ENCODE measurements at places on chromosomes 16 and 17.

DNA sequence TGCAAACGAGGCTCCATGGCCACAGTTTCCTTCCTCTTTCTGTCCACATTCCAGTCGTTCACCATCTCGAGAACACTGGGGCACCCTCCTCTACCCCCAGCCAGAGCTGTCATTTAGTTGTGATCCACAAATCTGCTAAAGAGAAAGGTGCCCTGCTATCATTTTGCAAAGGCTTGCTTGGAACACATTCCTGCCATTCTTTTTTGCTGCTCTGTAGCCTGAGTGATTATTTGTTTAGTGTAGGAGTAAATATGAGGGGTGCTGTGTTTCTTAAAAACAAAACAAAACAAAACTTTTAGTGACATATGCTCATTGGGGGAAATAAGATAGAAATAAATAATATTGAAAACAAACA, 166.7 kb downstream of the PRKCA start:
- no peak for DNase-seq

DNA sequence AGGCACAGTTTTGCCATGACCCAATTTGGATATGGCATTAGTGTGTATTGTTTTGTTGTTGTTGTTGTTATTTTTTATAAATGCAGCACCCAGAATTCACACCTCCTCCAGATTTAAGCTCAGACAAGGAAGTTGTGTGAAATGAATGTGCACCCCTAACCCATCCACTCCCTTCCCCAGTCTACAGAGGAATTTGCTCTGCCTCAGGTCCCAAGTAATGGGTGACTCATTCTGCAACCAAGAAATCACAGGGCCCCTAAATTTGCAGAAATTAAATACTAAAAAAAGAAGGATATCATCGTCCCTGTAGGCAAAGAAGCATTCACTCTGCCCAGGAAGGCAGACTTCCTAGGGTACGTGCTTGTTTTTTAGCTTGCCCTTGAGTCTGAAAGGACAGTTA, 62.3 kb downstream of the CLEC16A start:
- no peak for DNase-seq

DNA sequence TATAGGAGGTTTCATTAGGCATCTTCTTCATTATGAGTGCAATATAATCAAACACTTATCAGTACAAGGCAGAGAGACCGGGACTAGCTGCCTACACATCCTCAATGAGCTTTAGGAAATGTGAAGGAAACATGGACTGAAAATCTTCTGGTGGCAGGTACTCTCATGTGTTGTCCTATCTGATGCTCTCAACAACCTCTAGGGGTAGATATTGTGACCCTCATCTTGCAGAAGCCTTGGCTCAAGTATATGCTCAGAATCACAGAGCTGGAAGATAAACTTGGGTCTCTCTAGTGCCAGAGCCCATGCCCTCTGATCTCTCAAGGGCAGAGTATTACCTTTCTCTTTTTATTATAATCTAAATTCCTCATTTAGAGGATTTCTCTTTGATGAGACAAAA, 181.6 kb upstream of the C17orf78 start:
- DNase-seq, result no peak

DNA sequence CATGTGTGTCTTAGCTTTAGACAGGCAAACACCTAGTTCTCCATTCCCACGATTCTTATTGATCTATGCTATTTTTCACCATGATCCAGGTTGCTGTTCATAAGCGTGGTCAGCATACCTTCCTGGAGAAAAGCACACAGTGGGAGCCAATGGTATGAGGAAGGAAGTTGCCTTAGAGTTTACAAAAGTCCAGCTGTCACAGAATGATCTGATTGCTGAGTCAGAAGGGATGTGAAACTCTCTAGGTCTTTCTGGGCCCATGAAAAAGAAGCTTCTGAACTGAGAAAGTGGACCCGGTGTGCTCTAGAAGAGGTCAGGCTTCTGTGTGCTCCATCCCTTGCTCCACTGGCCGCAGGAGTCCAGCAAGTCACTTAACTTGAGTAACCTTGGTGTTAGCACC, 71.0 kb upstream of the CCL1 start:
- no peak for DNase-seq

GRCh38 chr16:87295259-87295658, 21.9 kb downstream of the C16orf95 start:
- DNase-seq, result no peak

GRCh38 chr16:69917739-69918138, 33.4 kb upstream of the CLEC18A start:
- no peak for DNase-seq

- DNase-seq, result no peak
Measured at GRCh38 chr17:50918071-50918932, 52.1 kb upstream of the TOB1 start.

DNA sequence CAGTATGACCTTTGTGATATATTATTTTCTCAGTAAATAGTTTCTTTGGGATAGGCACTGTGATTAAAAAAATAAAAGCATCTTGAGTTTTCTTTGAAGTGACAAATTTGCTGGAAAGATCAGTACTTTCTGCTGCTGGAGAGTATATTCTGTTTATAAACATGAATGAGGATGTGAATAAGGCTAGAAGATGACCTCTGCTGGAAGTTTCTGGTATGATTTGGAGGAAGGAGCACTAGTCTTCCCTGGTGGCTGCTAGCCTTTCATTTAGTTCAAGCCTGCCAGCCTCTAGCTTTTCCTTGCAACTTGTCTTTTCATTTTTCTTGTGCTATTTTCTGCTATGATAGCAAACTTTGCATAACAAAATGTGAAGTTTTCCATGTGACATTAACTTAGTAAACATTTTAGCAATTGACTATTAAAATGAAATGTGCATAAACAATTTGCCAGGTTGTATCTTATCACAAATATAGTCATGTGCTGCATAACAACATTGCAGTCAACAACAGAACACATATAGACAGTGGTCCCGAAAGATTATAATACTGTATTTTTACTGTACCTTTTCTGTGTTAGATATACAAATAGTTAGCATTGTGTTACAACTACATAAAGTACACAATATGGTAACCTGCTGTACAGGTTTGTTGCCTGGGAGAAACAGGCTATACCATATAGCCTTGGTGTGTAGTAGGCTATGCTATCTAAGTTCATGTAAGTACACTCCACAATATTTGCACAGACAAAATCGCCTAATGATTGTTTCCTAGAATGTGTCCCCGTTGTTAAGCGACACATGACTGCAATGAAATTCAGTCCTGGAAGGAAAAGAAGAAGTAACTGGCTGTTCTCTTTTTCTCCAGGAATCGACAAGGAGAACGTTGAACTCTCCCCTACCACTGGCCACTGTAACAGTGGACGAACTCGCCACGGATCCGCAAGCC, 18.1 kb upstream of the RAB11FIP4 start:
- DNase-seq, result no peak

DNA sequence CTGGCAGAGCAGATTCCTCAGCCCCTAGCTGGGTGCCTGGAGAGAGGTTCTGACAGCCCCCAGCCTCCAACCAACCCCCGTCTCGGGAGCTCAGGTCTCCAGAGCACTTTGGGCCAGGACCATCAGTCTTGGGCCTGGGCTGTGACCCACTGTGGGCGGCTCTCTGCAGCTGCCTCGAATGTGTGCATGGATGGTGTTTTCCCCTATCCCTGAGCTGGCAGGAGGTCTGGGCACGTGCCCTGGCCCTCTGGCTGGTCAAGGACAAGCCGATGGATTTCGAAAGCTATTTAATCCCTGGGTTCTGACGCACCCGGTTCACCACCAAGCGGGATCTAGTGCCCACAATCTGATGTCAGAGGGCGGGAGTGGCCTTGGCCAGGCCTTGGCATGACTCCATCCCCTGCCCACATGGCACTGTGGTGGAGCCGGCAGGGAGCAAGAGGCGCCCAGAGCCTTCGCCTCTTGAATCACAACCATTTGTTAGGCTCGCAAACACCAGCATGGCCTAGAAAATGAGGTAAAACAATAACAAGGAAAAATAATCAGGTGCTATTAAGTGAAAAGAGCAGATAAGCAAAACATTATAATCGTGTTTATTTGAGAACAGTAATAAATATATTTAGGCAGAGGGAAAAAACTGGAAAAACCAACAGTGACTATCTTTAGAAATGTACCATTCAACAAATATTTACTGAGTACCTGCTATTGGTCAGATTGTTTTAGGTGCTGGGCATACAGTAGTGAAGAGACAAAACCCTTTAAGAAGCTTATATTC, 69.3 kb upstream of the TOB1 start:
- no peak for DNase-seq

- DNase-seq, result no peak
Measured at GRCh38 chr17:33684735-33685134, 391.6 kb upstream of the ASIC2 start.

GRCh38 chr16:6803176-6803575, 529.5 kb upstream of the RBFOX1 start:
- no peak for DNase-seq

- no peak for DNase-seq
Measured at GRCh38 chr17:36672403-36672918, 71.1 kb downstream of the MRM1 start.

- DNase-seq, result no peak
Measured at GRCh38 chr16:77571115-77571862, 136.5 kb upstream of the ADAMTS18 start.

DNA sequence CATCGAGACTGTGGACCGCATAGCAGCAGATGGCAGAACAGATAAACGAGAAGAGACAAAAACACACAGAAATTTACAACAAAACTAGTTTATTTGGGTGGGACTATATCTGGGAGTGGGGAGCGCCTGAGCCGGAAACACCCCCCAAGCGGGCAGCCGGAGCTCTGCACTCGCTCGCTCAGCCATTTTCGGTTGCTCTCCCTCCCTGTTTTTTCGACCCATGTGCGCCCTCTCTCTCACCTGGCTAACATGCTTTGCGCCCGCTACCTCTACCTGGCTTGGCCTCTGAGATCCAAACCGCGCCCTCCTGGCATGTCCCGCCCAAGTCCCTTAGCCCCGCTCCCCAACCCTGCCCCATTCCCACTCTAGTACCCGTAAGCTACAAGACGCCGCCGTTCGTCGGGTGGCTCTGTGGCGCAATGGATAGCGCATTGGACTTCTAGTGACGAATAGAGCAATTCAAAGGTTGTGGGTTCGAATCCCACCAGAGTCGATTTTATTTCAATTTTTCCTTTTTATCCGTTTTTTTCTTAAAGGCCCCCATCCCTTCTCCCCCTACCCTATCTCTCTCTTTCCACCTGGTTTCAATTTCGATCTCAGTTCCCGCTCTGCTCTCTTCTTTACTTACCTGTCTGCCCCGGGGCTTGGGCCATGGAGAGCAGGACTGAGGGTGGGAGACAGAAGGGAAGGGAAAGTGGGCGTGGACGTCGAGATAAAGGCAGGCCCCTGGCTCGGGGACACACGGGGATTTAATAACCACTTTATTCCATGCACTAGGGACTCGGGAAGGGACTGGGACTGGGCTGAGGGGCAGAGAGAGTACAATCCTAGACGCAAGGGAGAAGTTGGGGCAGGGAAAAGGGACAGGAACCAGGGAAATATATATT, 2.4 kb upstream of the ALOXE3 start:
- peak; percentile 57 for DNase-seq

DNA sequence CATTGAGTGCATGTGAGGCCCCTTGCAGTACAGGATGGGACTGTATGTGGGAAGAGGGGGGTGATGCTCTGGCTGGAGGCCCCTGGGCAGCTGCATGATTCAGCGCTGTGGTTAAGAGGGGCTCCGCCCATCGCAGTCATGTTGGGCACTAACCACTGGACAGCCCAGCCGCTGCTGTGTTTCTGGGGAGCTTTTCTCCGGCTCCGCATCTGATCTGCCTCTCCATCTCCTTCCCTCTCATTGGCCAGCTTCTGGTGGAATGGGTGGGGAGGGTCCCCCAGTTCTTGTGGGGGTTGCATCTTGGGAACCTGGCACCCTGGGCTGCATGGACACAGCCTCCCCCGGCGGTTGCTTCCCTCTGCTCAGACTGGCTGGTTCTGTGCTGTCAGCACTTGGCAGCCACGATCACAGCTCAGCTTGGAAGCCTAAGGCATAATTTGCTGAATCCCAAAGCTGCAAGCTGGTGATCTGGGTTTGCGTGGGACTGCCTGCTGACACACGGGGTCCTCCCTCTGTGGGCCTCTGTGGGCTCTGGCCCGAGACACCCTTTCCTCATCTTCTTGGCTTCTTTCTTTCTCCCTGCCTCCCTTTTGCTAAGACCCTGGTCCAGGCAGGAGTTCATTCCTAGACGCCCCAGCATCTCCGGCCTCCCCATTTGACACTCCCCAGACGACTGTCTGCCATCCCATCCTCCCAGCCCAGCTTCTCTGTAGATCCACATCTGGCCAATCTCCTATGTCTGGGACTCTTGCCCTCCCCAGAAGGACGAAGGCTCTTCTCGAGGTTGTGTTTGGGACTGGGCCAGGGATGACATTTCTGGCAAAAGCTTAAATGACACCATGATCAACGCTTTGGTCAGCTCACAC, 168.3 kb downstream of the SEC14L1 start:
- DNase-seq, result no peak

- DNase-seq, result peak; percentile 17
Measured at GRCh38 chr17:67246653-67247415, 1.8 kb upstream of the HELZ start.

DNA sequence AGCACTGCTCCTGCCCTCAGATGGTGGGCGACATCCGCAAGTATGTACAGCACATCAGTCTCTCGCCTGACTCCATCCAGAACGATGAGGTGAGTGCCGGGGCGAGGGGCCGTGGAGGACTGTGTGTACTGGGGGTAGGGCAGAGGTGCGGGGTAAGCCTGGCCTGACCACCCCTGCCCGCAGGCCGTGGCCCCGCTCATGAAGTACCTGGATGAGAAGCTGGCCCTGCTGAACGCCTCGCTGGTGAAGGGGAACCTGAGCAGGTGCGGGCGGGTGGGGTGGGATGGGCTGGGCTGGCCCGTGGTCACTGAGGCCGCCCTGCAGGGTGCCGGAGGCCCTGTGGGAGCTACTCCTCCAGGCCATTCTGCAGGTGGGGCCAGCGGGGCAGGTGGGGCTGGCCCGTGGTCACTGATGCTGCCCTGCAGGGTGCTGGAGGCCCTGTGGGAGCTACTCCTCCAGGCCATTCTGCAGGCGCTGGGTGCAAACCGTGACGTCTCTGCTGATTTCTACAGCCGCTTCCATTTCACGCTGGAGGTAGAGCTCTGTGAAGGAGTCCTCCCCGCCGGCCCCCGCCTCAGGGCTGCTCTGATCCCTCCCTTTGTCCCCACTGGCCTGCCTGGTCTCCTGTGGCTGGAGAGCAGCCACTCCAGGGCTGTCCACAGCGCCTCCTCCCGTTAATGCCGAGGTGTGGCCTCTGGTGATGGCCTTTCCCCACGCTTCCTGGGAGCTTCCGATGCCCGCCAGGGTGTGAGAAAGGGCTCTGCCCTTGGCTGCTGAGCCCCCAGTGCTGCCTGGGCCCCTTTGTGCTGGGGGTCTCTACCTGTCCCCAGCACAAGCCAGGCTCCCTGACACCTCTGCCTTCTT, 5.0 kb downstream of the TSR3 start:
- DNase-seq, result no peak

GRCh38 chr17:18314059-18314730, 599 bp downstream of the TOP3A start:
- DNase-seq, result no peak

Measured in activated T-helper 1 cell treated with anti-CD3 and anti-CD28 coated beads, Interleukin-2, amount 50 U/mL, for 16 hours (primary cell).